ENCODE measurements at places on chromosomes 7 and 10. TPM values are rescaled to one million over a fixed set of nuclear protein-coding genes. Genes with fewer than 3 reads are reported as not detected.

IL2RA gene
- total RNA-seq, result 832 TPM

DNA sequence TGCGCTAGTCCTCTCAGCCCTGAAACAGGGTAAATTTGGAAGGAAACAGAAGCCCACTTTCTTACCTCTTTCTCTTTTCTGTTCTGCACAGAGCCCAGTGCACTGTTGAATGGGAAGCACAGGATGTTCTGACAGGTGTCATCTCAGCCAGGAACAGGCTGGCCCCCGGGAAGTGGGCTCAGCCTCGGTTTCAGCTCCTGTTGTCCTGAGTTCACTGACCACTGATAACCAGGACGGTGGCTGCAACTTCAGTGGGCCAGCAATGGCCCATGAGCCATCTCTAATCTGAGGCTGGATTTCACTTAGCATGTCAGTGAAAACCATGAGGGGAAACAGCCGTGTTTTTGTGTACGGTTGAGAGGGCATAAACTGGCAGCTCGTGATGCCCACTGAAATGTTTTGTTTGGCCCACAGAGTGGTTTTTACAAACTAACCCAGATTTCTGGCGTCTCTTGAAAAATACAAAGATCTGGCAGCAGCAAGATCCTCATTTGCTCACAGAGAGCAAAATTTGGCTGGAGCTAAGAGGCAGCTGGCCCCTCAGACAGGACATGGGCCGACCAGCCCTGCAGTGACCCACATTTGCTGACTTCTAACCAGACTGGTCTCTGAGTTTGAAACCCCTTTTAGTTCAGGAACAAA lies 455.9 kb downstream of the PAXIP1 start:
- H3K27ac ChIP-seq, result no peak overlapping the region
- no peaks in the 10 kb centered on the region for H3K27me3 ChIP-seq
- no peak for DNase-seq
- H3K4me3 ChIP-seq, result no peak overlapping the region

GRCh38 chr7:12494687-12495024 lies 75.9 kb upstream of the SCIN start:
- H3K27me3 ChIP-seq, result peaks cover 5% of the 10 kb centered on the region
- DNase-seq, result no peak

GPR22 gene
- total RNA-seq, result not detected

DNA sequence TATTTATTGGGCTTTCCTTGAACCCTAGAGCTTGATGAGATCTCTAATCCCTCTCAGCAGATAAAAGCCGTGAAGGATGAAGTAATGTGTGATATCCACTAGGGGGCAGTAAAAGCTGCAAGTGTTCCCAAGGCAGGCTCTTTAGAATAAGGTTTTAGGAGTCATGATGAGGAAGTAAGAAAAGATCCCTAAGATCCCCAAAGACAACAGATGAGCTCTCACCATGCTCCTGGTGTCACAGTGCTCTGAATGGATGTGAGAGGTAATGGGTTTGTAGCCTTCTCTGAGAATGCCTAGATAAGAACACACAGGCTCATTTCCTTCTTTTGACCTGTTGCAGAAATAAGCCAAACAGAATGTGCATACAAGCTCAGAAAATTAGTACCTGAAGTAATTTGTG lies 70.4 kb upstream of the ITPRID1 start:
- H3K27me3 ChIP-seq, result no peaks in the 10 kb centered on the region
- no peak overlapping the region for H3K4me3 ChIP-seq
- no peak for DNase-seq
- H3K36me3 ChIP-seq, result no peaks in the 10 kb centered on the region

CYP26A1 gene
- not detected for total RNA-seq

DNA sequence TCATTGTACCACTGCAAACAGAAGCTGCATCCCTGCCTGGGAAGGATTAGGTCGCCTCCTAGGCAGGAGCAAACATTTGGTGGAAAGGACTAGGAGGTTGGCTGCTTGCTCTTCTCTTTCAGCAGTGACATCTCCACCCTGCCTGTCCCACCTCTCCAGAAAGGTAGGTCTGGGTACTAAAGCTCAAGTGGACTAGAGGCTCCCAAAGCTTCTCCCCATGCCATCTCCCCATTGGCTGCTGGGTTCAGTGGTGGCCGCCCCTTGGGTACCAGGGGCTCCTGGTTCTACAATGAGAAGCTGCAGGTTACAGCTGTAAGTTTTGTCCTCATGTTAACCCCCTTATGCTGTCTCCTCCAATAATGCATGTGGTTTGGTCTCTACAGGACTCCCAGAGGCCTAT lies 180.7 kb upstream of the MKI67 start:
- no peaks in the 10 kb centered on the region for H3K4me1 ChIP-seq
- no peak overlapping the region for H3K4me3 ChIP-seq
- no peak for DNase-seq
- H3K27me3 ChIP-seq, result no peaks in the 10 kb centered on the region
- H3K36me3 ChIP-seq, result no peaks in the 10 kb centered on the region

DNA sequence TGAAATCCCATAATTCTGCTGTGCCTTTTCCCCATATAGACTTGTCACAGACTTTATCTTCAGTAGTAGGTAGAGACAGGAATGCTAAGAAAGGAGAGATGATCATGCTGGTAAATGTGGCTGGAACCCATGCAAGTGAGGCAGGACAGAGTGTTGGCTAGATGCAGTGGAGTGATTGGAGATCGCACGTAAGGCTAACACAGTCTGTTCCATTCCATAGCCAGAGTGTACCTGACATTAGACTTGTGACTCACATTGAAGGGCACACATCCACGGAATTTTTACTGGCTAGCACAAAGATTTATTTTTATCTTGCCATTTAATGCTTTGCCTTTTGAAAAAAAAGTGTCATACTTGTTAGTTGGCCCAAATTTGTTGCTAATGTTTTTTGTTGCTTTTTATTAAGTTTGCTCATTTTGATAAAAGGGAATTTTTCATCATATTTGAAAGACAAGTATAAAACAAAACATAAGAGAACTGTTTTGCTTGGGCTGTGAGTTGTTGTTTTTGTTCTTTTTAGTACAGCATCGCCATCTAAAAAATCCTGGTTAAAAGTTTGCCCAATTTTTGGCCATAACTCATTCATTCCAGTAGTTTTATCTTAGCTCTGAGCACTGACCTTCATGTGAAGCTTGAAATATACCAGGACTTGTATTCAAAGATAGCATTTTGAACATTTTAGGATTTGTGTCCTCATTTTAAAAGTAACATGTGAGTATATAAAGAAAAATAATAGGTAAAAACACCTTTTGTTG lies 81.0 kb downstream of the CPED1 start:
- H3K4me3 ChIP-seq, result no peak overlapping the region
- no peaks in the 10 kb centered on the region for H3K4me1 ChIP-seq
- no peak for DNase-seq
- H3K27me3 ChIP-seq, result peaks cover 17% of the 10 kb centered on the region
- no peaks in the 10 kb centered on the region for H3K36me3 ChIP-seq

DNA sequence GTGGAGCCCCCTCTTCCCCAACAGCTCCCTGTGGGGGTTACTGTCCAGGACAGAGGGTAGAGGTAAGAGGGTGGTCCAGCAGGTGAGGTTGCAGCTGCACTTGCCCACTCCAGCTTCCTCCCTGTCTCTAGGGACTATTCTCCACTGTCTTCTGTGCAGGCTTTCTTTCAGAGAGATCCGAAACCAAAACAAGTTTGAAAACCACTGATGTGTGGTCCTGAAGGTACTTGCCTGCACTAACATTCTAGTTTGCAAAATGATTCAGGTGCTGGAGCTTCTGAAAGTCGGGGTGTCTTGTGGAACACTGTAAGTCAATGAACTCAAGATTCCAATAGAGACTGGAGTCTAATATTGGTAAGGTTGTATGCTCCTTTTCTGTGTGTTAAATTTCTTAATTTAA lies 63.1 kb downstream of the BLNK start:
- H3K27ac ChIP-seq, result no peak overlapping the region
- H3K4me3 ChIP-seq, result no peak overlapping the region
- H3K27me3 ChIP-seq, result peaks cover 14% of the 10 kb centered on the region
- peaks cover 3% of the 10 kb centered on the region for H3K4me1 ChIP-seq
- H3K36me3 ChIP-seq, result no peaks in the 10 kb centered on the region

GRCh38 chr10:93604146-93604545 lies 3.1 kb upstream of the RBP4 start:
- H3K27me3 ChIP-seq, result peaks cover 64% of the 10 kb centered on the region
- no peak overlapping the region for H3K4me3 ChIP-seq
- H3K27ac ChIP-seq, result no peak overlapping the region
